ENCODE measurements at places on chromosomes 13 and 19.
A peak's percentile ranks its signal among the peaks of the same experiment; 100 is the strongest.

DNA sequence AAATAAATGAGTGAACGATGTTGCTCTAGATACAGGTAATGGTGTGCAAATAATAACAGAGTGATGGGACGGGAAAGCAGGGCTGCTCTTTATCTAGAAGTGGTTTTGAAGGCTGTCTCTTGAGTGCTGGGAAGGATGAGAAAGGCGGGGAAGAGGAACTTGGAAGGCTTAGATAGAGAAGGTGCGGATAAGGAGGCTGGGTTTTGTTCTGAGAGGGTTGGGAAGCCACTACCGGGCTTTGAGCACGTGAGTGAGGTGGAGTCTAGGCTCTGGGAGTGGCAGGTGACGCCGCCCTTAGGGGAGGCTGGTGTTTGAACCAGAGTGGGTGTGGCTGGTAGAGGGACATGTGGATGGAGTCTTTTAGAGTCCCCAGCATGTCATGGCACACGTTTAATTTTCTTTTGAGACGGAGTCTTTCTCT lies 811 bp downstream of the ARMC6 start:
- DNase-seq: peak; percentile 33

DNA sequence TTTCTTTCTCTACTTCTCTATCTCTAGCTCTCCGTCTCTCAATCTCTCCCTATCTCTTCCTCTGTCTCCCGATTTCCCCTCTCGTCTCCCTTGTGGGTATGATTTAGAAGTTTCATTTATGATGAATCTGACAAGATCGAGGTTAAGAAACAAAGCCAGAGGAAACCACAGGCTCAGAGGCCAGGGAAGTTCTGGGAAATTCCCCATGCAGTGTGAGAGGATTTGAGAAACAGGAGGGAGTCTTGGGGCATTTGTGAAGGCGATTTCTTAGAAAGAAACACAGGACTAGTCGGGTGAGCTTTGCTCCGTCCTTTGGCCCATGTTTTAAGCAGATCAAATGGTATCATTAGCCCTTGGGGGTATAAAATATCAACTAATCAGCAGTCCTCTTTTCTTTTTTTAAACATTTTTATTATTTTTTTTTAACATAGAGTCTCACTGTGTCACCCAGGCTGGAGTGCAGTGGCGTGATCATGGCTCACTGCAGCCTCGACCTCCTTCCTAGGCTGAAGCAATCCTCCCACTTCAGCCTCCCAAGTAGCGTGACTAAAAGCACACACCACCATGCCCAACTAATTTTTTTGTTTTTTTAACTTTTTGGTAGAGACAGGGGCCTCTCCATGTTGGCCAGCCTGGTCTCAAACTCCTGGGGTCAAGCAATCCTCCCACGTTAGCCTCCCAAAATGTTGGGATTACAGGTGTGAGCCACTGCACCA lies 25.8 kb downstream of the TNFSF9 start:
- peak; percentile 65 for DNase-seq

DNA sequence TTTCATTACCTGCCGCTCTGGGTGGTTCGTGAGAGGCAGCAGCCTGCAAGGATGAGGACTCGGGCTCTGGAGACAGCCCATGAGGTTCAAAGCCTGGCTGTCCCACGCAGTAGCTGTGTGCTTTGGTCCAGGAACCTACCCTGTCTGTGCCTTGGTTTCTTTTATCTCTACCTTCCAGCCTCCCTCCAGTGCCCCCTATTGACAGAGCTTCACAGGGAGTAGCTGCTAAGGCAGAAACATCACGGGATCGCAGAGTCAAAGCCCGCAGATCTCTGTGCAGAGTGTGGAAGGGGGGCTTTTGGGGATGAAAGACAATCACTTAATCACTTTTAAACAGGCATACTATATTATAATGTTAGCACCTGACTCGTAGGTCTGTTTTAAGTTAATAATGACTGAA lies 16.2 kb downstream of the ZNF71 start:
- DNase-seq: no peak

DNA sequence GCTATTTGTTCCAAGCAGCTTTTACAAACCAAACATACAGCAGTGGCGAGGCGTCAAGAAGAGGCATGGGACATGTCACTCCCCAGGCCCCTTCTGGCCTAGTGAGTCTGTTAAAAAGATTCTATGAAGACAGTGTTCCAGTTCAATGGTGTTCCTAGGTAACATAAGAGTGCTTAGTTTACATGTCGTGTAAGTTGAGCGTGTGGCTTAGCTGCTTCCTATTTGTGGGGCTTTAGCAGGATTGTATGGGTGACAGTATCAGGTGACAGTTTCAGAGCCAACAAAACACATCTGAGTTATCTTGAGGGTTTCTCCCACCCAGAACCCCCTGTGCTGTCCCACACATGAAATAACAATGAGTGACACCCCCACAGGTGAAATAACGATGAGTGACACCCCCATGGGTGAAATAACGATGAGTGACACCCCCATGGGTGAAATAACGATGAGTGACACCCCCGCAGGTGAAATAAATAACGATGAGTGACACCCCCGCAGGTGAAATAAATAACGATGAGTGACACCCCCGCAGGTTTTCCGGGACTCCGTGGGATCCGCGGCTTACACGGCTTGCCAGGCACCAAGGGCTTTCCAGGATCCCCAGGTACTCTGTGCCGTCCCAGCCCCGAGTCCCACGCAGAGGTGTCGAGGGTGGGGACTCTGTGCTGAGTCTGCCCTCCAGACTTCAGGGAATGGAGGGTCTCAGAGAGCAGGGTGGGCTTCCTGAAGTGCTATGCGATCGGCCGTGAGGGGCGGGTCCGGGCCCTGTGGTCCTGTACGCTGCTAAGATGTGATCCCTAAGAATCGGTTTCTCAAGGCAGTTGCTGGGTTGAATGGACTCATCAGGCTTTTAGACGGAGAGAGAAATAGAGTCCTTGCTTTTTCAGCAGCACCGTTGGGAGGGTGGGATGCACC lies 68.6 kb downstream of the RAB20 start:
- DNase-seq: no peak

DNA sequence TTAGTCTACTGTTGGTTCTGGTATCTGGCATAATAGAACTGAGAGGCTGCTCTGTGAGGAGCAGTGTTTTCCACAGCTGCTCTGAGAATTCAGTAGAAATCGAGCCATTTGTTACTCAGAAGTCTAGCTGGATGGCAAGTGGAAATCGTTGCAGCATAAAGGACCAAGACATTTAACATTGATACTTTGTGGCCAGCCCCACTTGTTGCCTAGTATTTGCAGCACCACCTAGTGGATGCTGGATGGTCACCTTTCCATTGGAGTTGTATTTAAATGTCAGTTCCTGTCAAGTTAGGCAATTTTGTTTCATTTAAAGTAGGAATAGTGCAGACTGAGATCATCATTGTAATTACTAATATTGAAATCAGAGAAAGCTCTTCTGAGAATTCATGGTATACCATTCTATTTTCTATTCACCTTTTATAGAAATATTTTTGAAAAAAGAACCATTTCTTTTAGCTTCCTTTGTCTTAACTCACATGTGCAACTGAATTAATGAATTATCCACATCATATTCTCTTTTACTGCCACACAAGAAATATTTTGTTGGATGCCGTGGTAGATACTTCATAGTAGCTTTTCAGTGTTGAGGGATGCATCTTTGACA lies 64.6 kb downstream of the PDS5B start:
- DNase-seq: peak; percentile 59
